Small intestine (tissue), 16 donors: ENCODE measurements at places on chromosomes 13 and 19.

GRCh38 chr13:95677564-95678266 lies 776 bp downstream of the DNAJC3 start:
- peak; percentile 52 for DNase-seq
- H3K36me3 ChIP-seq, result no peaks in the 10 kb centered on the region
- H3K4me1 ChIP-seq, result no peaks in the 10 kb centered on the region
- peak overlapping the region; percentile 92 for H3K27ac ChIP-seq

GRCh38 chr13:49630580-49630979 lies 2.3 kb downstream of the ARL11 start:
- H3K4me3 ChIP-seq, result no peak overlapping the region
- peaks cover 2% of the 10 kb centered on the region for H3K4me1 ChIP-seq

GRCh38 chr19:43778651-43779050 lies 2.1 kb downstream of the KCNN4 start:
- H3K27ac ChIP-seq, result no peak overlapping the region
- no peaks in the 10 kb centered on the region for H3K27me3 ChIP-seq
- H3K36me3 ChIP-seq, result no peaks in the 10 kb centered on the region
- no peaks in the 10 kb centered on the region for H3K4me1 ChIP-seq
- DNase-seq, result no peak

DNA sequence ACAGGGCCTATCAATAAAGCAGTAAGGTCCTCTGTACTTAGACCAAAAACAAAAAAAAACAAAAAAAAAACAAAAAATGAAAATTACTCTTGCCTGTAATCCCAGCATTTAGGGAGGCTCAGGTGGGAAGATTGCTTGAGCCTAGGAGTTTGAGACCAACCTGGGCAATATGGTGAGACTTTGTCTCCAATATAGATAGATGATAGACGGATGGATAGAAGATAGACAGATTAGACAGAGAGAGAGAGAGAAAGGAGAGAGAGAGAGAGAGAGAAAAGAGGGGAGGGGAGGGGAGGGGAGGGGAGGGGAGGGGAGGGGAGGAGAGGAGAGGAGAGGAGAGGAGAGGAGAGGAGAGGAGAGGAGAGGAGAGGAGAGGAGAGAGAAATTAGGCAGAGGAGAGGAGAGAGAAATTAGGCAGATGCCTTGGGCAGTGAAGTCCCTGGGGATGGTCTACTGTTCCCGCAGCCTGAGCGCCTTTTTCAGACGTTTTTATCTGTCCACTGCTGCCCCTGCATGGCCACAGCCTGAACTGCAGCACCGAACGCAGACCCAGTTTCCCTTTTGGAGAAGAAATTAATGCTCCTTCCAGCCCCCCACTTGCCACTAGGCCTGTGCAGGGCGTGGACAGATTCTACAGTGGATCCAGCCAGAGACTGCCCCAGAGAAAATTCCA lies 9.8 kb upstream of the ZNF627 start:
- H3K27me3 ChIP-seq, result no peaks in the 10 kb centered on the region
- H3K4me1 ChIP-seq, result no peaks in the 10 kb centered on the region
- DNase-seq, result peak; percentile 64
- no peaks in the 10 kb centered on the region for H3K36me3 ChIP-seq
